Neural progenitor cell (in vitro differentiated cells): ENCODE measurements at places on chromosomes 12 and 14. TPM values are rescaled to one million over a fixed set of nuclear protein-coding genes. Genes with fewer than 3 reads are reported as not detected.
A peak's percentile ranks its signal among the peaks of the same experiment; 100 is the strongest.

DNA sequence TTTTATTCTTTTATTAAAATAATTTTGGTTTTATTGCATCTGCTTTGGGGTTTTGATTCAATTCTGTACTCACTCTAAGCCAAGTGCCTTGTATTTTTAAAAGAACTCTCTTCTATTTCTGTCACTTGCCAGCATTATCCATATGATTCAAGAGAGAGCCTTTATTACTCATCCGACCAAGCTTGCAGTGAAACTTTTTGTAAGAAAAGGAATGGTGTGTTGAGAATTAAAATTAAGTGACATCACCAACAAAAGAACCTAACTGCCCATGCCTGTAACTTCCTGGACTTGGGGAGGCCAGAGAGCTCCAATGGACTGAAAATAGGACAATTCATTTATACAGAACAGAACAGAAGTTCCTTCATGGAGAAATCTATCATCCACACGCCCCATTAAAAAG is 52.1 kb downstream of the GALNT4 start:
- H3K27me3 ChIP-seq, result no peaks in the 10 kb centered on the region
- no peak overlapping the region for H3K27ac ChIP-seq
- no peak overlapping the region for H3K4me3 ChIP-seq
- no peaks in the 10 kb centered on the region for H3K4me1 ChIP-seq
- no peaks in the 10 kb centered on the region for H3K36me3 ChIP-seq
- DNase-seq, result no peak

GRCh38 chr14:50063876-50064420 is 52.4 kb downstream of the VCPKMT start:
- H3K36me3 ChIP-seq, result no peaks in the 10 kb centered on the region
- peaks cover 15% of the 10 kb centered on the region for H3K4me1 ChIP-seq
- no peak for DNase-seq
- H3K4me3 ChIP-seq, result no peak overlapping the region
- H3K27ac ChIP-seq, result no peak overlapping the region

DNA sequence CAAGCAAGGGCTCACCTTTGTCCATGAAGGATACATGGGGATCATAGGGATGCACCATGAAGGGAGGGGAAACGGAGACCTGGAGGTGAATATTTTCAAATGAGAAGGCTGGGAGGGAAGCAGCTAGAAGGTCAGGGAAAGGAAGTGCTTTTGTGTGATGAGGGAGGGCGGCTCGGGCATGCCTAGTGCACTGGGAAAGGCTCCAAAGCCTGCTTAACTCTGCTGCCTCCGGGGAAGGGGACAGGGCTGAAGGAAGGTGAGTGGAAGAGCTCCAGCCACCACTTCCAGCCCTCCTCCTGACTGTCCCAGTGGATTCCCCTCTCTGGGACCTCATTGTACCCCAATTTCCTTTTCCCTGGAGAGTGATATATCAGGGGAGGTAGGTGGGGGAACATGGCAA is 149.4 kb upstream of the PRMT8 start:
- H3K27ac ChIP-seq, result no peak overlapping the region
- no peaks in the 10 kb centered on the region for H3K27me3 ChIP-seq
- H3K4me1 ChIP-seq, result peaks cover 25% of the 10 kb centered on the region
- no peak for DNase-seq

DNA sequence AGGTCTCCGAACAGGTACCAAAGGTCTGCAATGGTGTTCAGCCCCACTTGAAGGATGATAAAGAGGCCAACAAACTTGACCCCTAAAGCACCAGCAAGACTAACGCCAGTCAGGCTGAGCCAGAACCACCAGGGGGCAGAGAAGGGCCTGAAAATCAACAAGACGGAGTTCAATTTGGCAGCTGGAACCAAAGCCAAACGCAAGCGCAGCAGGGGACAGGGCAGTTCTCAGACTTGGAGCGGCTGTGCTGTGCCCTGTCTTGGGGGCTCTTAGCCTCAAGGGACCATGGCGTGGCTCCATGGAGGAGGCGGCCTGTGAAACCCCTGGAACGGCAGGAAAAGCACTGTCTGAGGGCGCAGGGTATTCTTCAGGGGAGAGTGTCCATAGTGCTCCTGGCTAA is 19.6 kb downstream of the POMT2 start:
- peak; percentile 84 for DNase-seq
- no peaks in the 10 kb centered on the region for H3K27me3 ChIP-seq
- no peaks in the 10 kb centered on the region for H3K36me3 ChIP-seq
- H3K27ac ChIP-seq, result no peak overlapping the region

- peaks cover 4% of the 10 kb centered on the region for H3K36me3 ChIP-seq
- DNase-seq, result no peak
- no peaks in the 10 kb centered on the region for H3K27me3 ChIP-seq
- H3K4me1 ChIP-seq, result no peaks in the 10 kb centered on the region
Observed at GRCh38 chr12:19507823-19508222, 68.5 kb downstream of the AEBP2 start.

GRCh38 chr14:96410119-96410518 is 18.2 kb downstream of the AK7 start:
- no peaks in the 10 kb centered on the region for H3K27me3 ChIP-seq
- H3K27ac ChIP-seq, result no peak overlapping the region
- H3K4me3 ChIP-seq, result no peak overlapping the region
- H3K4me1 ChIP-seq, result no peaks in the 10 kb centered on the region
- no peak for DNase-seq

- no peak for DNase-seq
- H3K27me3 ChIP-seq, result no peaks in the 10 kb centered on the region
- H3K36me3 ChIP-seq, result no peaks in the 10 kb centered on the region
- no peaks in the 10 kb centered on the region for H3K4me1 ChIP-seq
- H3K4me3 ChIP-seq, result no peak overlapping the region
Observed at GRCh38 chr12:67533159-67533558, 115.4 kb upstream of the DYRK2 start.

- H3K4me1 ChIP-seq, result no peaks in the 10 kb centered on the region
- H3K27me3 ChIP-seq, result no peaks in the 10 kb centered on the region
- no peak for DNase-seq
- no peaks in the 10 kb centered on the region for H3K36me3 ChIP-seq
Observed at GRCh38 chr12:46461907-46462640, 89.5 kb upstream of the SLC38A2 start.

DNA sequence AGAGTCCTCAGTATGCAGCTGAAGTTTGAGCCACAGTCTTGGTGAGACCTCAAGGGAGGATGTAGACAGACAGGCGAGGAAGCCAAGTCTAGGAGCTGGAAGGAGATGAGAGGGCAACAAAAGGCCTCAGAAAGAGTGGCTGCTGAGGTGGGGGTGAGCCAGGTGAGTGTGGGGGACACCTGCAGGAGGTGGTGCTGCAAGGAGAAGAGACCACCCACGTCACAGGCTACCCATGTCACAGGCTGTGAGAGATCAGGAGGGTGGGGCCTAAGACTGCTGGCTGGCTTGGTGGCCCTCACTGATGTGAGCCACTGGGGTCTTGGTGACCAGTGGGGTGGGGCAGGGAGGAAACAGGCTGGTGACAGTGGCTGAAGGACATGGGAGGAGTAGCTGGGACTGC is 97.3 kb downstream of the KIF26A start:
- no peaks in the 10 kb centered on the region for H3K27me3 ChIP-seq
- H3K36me3 ChIP-seq, result no peaks in the 10 kb centered on the region
- H3K4me3 ChIP-seq, result no peak overlapping the region
- peaks cover 8% of the 10 kb centered on the region for H3K4me1 ChIP-seq
- DNase-seq, result no peak

SLC16A7 gene
- 1.3 and 1.8 TPM in 2 replicates for total RNA-seq

PLEKHA5 gene
- total RNA-seq, result 52.7 and 86.7 TPM in 2 replicates

DNM1L gene
- 109 and 133 TPM in 2 replicates for total RNA-seq

GRCh38 chr14:101556131-101556530 is 5.2 kb upstream of the DIO3 start:
- H3K27ac ChIP-seq, result no peak overlapping the region
- H3K4me1 ChIP-seq, result no peaks in the 10 kb centered on the region
- peaks cover 70% of the 10 kb centered on the region for H3K27me3 ChIP-seq

- no peak overlapping the region for H3K4me3 ChIP-seq
- no peaks in the 10 kb centered on the region for H3K36me3 ChIP-seq
- H3K4me1 ChIP-seq, result peaks cover 4% of the 10 kb centered on the region
- H3K27ac ChIP-seq, result no peak overlapping the region
- DNase-seq, result no peak
- H3K27me3 ChIP-seq, result no peaks in the 10 kb centered on the region
Observed at GRCh38 chr12:92769124-92769901, 66.5 kb downstream of the PLEKHG7 start.

- H3K36me3 ChIP-seq, result no peaks in the 10 kb centered on the region
- H3K4me1 ChIP-seq, result no peaks in the 10 kb centered on the region
- no peak overlapping the region for H3K4me3 ChIP-seq
- no peak for DNase-seq
- no peaks in the 10 kb centered on the region for H3K27me3 ChIP-seq
Observed at GRCh38 chr14:105390849-105391500, 7.4 kb upstream of the TEX22 start.

OAS3 gene
- under 0.01 TPM in 1 of 2 replicates, not detected in the other for total RNA-seq

KRT78 gene
- total RNA-seq, result not detected in 2 replicates

RNASE7 gene
- not detected in 2 replicates for total RNA-seq

TRMT5 gene
- total RNA-seq, result 17.8 and 25.7 TPM in 2 replicates

SLC6A13 gene
- total RNA-seq, result 0.31 TPM in 1 of 2 replicates, not detected in the other

SLC6A15 gene
- 15.1 and 25.4 TPM in 2 replicates for total RNA-seq

GRCh38 chr14:78170203-78170602 is at the start of gene NRXN3:
NRXN3 (plus strand) TSS chr14:78170373; CDS start chr14:78243094, 72,721 bp downstream.
- H3K4me3 ChIP-seq, result peak within 1 kb of the TSS; percentile 48
- peak; percentile 81 for DNase-seq
- no peak within 1 kb of the TSS for H3K27ac ChIP-seq
- peaks cover 18% of the 10 kb centered on the region for H3K4me1 ChIP-seq
- no peaks in the 10 kb centered on the region for H3K27me3 ChIP-seq

DNA sequence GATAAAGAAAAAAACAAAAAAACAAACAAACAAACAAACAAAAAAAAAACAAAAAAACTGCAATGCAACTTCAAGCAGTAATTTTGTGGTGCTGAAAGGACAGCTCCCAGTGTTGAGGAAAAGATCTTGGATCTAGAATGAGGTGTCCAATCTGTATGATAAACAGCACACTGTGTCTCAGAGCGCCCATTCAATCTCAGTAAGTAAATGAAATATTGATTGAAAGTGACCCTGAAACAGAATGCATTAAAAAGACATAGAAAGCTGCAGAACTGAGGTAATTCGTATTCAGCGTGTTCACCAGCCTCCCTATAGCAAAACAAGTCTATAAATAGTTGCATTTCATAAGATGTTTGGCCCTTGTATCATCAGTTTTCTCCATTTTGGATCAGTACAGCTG is 153.0 kb downstream of the NOVA1 start:
- peak; percentile 82 for DNase-seq
- H3K27me3 ChIP-seq, result no peaks in the 10 kb centered on the region
- no peak overlapping the region for H3K27ac ChIP-seq

GRCh38 chr12:57118711-57119271 is 7.6 kb upstream of the STAT6 start:
- no peaks in the 10 kb centered on the region for H3K36me3 ChIP-seq
- no peak overlapping the region for H3K27ac ChIP-seq
- H3K27me3 ChIP-seq, result no peaks in the 10 kb centered on the region
- H3K4me3 ChIP-seq, result no peak overlapping the region
- no peak for DNase-seq

DNA sequence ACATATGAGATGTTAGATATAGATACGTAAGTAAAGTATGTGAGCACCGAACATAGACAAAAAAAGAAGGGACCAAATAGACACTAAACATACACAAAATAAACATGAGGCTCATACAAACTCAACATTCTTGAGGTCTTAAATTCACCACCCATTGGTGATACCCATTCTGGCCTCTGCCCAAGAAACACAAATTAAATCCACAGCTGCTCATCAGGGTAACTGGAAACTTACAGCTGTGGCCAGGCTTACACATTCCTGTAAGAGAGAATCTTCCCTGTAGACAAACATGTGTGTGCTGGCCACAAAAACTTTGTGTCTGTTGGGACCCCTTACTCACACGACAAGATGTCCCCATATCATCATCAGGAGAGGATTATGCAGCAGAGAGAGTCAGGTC is 22.4 kb downstream of the MAGOHB start:
- H3K4me1 ChIP-seq, result no peaks in the 10 kb centered on the region
- H3K27ac ChIP-seq, result no peak overlapping the region
- peaks cover 3% of the 10 kb centered on the region for H3K36me3 ChIP-seq
